ENCODE measurements at places on chromosomes 13 and 19. TPM values are rescaled to one million over a fixed set of nuclear protein-coding genes. Genes with fewer than 3 reads are reported as not detected.

Gene NLRP5
- total RNA-seq, result 0.98 TPM

Gene NRTN
- 1.6 TPM for total RNA-seq

Gene P2RY11
- total RNA-seq, result 7.2 TPM

Gene ZNF285
- 3.6 TPM for total RNA-seq

Gene POSTN
- 30.8 TPM for total RNA-seq

Gene SKA3
- 1.6 TPM for total RNA-seq

DNA sequence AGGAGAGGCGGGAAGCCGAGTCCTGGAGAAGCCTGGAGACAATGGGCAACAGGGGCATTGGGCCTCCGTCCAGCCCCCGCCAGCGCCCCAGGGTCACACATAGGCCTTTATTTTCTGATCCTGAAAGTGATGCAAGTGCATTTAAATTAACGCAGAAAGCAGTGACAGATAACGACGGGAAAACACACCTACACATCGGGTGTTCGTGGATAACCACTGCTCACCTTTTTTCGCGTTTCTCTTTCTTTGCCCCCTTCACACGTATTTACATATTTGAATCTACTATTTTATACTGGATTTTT is 30.4 kb upstream of the GRTP1 start:
- no peak for DNase-seq

DNA sequence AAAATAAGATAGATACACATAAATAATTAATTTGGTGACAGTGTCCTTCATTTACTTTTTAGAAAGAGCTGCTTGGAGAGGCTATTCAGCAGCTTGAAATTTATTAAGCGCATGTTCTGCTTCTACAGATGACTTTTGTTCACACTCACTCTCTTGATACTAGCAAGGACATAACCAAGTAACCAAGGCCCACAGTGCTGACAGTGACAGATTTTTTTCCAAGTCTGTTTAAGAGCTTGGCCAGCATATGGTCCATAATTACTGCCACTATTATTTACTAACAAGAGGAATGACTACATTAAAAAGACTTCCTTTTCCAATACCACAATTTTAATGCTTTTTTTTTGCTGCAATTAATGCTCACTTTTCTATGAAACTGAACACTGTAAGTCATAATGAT is 673.7 kb upstream of the MIR17HG start:
- DNase-seq, result no peak

- no peak for DNase-seq
These were observed 128.2 kb upstream of the OBI1 start for GRCh38 chr13:78787190-78787589.

GRCh38 chr19:38852231-38853044 is 2.7 kb upstream of the HNRNPL start:
- peak; percentile 60 for DNase-seq

DNA sequence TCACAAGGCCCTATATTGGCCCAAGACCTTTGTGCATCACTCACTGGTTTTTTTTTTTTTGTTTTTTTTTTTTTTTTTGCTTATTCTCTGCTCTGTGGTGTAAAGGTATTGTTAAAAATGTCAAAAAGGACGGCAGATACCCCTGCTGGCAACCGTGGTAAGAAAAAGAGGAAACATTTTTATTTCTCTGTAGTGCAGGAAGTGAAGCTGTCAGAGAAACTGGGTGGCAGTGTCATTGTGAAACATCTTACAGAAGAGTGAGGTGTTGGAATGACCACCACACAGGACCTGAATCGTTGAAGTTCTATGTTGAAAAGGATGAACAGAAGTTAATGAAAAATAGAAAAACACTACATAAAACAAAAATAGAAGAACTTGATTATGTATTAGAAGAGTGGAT is 346.4 kb downstream of the FGF9 start:
- no peak for DNase-seq

DNA sequence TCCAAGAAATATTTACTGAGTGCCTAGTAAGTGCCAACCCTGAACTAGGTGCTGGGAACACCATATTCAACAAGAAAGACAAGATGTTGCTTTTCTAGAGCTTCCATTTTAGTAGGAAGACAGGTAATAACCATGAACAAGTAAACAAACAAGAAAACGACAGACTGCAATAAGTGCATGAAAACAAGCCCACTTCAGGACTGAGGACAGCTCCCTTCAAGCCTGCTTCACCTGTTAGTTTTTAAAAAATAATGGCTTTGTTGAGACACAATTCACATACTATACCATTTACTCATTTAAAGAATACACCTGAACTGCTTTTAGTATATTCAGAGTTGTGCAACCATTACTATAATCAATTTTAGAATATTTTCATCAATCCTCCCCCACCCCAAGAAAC is 30.4 kb downstream of the CYP4F22 start:
- no peak for DNase-seq

DNA sequence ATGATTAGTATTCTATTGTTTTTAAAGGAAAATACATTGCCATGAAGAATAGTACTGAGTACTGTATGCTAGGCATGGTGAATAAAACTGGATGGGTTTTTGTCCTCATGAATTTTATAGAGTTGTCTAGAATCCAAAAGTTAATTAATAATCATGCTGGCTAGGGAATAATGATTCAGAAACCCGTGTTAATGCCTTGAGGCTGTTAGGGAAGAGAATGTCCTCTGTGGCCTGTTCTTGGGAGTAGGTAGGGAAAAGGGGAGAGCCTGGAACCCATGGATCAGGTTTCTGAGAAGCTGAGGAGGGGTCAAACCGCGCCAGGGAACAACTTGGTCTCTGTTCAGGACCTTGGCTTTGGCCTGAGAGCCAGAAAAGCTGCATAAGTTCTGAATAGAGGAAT is 1376.3 kb upstream of the SLC10A2 start:
- no peak for DNase-seq
